Fibroblast of skin of scalp (primary cell): ENCODE measurements at places on chromosomes 7 and 10.

- DNase-seq = no peak
These were observed 73.3 kb upstream of the GSDME start for GRCh38 chr7:24830440-24831050.

GRCh38 chr10:108862676-108863350 is 1060.5 kb downstream of the XPNPEP1 start:
- DNase-seq = no peak

GRCh38 chr7:47815867-47816266 is 132.4 kb downstream of the PKD1L1 start:
- DNase-seq = no peak

- peak; percentile 56 for DNase-seq
These were observed 11.9 kb upstream of the OPALIN start for GRCh38 chr10:96370584-96371157.

DNA sequence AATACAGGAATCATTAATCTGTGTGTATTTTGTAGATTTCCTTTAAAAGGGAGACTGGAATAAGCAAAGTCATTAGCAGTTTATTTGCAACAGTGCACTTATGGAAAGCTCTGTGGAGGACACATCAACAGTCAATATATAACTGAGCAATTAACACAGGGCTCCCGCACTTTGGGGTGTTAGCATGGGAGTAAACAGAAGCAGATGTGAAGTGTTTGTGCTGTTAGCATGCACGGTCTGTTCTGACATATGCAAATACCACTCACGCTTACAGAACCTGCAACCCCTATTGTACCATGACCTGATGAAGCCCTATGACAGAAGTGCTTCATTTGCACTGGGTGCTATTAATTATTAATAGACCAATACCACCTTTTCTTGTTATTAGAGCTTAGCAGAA is 118.9 kb downstream of the PPP1R3A start:
- no peak for DNase-seq

GRCh38 chr10:132752378-132752777 is 33.6 kb downstream of the NKX6-2 start:
- DNase-seq = no peak

GRCh38 chr7:12550956-12551355 is 19.6 kb upstream of the SCIN start:
- peak; percentile 42 for DNase-seq

- DNase-seq = no peak
These were observed 200.1 kb upstream of the MEOX2 start for GRCh38 chr7:15886626-15887025.

DNA sequence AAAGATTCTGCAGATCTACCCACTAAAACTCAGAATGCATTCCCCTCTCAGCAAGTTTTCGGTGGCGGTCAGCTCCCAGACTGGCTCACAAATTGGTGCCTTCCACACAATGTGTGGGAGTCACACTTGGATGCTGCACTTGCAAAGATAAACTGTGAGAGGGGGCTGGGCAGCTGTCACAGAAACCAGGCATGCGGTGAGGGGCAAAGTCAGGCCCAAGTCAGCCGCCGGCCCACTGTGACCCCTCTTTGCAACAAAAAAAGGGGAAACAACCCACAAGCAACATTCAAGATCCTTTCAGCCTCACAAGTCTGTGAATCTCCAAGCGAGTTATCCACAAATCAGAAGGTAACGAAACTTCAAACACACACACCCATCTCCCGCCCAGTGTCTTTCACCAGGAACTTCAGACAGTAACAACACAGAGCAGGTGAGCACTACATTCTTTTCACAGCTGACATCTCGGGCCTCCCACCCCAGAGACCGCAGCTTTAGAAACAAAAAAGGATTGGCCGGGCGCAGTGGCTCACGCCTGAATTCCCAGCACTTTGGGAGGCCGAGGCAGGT is 32.0 kb downstream of the SNX8 start:
- DNase-seq = no peak

DNA sequence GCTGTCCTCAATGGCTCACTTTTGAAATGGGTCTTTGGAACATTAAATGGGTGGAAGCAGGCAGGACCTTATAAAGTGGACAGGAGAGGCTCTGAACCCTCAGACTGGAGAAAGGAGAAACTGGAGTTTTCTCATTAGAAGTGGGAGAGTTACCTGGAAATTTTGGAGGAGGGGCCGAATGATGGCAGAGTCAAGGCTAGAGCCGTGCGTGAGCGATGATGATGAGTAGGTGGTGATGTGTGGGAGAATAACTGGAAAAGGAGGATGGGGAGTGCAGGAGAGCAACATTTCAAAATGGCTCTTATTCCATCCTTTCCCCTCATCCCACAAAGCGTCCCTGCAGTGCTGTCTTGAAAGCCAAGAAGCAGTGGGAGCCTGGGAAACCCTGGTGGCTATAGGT is 274.0 kb downstream of the LRMDA start:
- no peak for DNase-seq

- no peak for DNase-seq
These were observed 145.5 kb downstream of the MPP7 start for GRCh38 chr10:28157379-28157778.

GRCh38 chr10:77888356-77888703 is 38.2 kb downstream of the DLG5 start:
- no peak for DNase-seq

DNA sequence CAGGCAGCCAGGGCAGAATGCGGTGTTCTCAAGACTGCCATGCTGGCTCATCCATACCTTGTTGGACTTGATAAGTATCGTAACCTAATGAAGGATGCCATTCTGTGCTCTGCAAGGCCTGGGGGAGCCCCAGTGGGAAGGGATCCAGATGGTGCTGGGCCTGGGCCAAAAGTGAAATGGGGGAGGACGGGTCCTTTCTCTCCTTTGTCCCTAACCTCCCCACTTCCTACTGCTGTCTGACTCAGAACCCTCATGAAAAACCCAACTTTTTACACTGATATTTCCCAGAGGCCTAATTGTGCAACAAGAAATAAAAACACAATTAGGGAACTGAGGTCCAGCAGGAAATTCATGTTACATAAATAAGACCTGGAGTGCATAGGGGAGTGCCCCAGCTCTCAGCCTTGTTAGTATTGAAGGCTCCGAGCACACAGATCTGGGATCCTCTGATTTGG is 193.7 kb upstream of the SVIL start:
- DNase-seq = no peak

DNA sequence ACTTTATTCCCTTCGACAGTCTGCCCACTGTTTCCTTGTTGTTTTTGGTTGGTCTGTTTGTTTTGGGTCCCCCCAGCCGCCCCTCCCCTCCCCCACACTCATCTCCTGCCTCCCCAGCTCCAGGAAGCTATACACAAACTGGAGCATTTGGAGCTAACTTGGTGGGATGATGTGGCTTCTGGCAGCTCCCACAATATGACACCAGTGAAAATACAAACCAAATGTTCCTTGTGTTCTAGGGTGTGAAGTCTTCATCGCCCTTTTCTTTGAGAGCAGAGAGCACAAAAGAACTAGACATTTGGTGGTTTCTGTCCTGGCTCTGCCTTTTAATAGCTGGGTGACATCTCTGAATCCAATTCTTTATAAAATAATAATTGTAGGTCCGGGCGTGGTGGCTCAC is 33.8 kb downstream of the CREB5 start:
- no peak for DNase-seq

DNA sequence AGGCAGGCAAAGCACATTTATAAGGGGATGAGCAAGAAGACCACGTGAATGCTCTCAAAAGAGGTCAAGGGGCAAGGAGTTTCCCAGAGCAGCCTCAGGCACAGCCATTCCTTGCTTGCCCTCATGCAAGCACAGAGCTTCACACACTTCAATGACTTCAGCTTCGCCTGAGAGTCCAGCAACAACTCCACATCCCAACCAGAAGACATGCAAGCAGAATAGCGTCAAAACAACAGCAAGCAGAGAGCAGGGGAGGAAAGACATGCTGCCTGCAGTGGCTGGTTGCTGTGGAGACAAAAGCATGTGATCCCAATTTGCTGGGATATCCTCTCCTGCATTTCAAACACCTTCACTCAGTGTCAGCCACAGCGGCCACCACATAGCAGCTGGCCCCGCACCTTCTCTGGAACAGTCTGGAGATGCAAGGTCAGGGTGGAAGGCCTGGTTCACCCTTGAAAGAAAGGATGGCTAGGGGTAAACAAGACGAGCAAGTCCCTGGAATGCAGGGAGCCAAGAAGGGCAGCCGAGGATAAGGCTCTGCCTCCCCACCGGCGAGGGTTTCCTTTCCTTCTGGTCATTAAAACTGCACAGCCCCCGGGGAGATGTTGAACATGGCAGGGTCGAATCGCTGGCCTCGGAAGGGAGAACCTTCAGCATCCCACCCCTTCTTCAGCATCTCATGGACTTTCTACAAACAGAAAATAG is 60.2 kb upstream of the CAMK2B start:
- DNase-seq = no peak

GRCh38 chr10:71633920-71634319 is 85.7 kb downstream of the C10orf105 start:
- DNase-seq = no peak

- no peak for DNase-seq
These were observed 9.3 kb downstream of the KCNIP2 start for GRCh38 chr10:101834341-101834740.

- DNase-seq = peak; percentile 69
These were observed 38.7 kb downstream of the INSYN2A start for GRCh38 chr10:127157506-127158200.

DNA sequence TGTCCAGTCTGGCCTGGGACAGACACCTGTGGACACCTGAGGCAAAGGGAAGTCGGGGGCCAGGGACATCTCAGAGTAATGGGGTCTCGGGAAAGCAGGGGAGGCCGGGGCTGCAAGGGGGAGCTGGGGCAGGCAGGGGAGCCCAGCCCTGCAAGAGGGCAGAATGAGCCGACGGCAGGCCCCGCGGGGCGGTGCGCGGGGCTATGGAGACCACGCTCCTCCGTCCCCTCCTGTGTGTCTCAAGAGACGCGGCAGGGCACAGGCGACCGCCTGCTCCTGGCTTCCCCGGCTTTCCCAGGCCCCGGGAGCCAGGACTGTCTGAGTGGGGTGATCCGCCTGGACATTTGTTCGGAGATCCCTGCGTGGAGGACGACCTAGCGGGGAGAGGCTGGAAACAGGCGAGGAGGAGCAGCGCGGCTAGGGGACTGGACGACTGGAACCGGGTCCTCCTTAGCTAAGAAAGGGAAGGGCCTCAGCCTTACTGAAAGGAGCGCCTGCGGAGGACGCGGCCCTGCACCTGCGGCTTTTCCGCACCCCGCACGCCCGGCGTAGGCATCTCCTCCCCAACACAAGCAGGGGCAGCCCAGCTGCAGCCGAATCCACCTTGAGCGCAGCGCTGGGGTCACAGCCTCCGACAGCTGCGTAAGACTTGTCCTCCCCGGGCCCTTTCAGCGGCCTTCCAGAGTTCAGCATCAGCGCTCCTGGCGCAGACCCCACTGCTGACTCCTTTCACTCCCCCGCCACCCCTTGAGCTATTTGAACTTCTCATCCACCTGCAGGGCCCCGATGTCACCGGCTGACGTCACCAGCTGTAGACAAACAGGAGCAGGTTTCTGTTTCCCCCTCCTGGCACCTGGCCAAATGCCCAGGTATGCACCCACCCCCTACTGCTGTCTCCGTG is 176.4 kb downstream of the ZNF248 start:
- no peak for DNase-seq

GRCh38 chr10:76642358-76642757 is 995.2 kb downstream of the KCNMA1 start:
- no peak for DNase-seq

- no peak for DNase-seq
These were observed 1.7 kb downstream of the ELFN1 start for GRCh38 chr7:1671594-1672451.

- no peak for DNase-seq
These were observed 597.9 kb upstream of the DPP6 start for GRCh38 chr7:153454306-153454705.

DNA sequence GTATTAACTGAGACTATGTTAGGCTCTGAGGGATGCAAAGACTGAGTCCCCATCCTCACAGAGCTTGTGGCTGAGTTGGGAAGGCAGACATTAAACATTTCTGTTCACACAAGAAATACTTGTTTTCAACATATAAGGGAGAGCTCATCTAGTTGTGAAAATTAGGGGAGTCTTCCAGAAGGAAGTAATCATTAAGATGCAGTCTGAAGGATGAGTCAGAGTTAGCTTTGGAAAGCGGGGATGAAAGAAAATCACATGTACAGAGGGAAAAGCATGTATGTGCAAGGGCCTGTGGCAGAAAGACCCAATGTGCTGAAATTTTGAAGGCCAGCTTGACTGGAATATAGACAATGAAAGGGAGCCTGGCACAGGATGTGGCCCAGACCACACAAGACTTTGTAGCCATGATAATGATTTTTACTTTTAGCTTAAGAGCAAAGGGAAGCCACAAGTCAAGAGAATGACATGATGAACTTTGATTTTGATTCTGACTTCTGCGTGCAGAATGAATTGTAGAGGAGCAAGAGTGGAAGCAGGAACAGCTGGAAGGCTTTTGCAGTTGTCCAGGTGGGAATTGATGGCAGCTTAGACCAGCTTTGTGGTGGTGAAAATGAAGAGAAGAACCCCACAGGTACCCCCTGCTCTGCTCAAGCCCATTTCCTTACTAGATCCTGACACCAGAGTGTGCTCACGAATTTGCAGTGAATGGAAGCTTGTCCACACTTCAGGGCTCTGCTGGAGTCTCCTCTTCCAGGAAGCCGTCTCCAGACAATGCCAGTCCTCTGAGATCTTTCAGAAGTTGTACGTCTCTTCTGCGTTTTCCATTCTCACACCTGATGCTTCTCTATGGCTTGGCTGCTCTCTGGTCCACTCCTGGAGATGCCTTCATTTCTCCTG is 115.6 kb downstream of the ATXN7L1 start:
- peak; percentile 40 for DNase-seq

GRCh38 chr7:120475994-120476393 is 203.0 kb downstream of the KCND2 start:
- no peak for DNase-seq

DNA sequence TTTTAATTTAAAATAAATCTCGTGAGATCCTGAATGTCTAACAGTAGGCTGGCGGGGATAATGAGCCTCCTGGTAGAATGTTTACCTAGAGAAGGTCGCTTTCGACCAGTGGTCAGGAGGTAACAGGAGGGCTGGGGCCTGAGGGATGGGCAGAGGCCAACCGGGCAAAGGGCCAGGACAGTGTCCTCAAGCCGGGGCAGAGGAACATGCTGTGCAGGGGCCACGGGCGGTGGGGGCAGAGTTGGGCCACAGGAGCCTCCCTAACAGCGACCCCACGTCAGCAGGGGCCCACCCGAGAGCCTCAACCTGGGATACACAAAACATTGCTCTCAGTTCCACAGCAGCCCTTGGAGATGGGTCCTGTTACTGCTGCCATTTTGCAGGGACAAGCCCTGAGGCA is 14.5 kb downstream of the CFAP46 start:
- DNase-seq = no peak

DNA sequence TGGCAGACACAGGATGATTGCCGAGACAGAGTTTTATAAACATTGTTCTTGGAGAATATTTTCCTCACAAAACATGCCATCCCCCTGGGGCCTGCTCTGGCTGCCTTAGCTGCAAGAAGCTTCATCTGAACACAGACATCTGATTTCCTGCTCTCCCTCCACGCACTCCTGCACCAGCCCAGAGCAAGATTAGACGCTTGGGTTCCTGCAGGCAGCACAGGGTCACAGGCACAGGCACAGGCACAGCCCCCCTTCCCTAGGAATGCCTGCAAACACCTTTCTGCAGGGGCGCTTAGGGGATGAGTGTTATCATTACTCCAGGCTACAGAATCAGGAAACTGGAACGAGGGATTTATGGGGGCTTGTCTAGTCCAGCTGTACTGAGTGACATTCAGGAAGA is 450.3 kb downstream of the GRID1 start:
- DNase-seq = no peak

- DNase-seq = no peak
These were observed 14.5 kb upstream of the RNF216 start for GRCh38 chr7:5795752-5796475.

GRCh38 chr7:140541513-140542227 is 62.4 kb upstream of the MKRN1 start:
- peak; percentile 98 for DNase-seq
